T-helper 1 cell (primary cell): ENCODE measurements at places on chromosomes 2 and 18.
A peak's percentile ranks its signal among the peaks of the same experiment; 100 is the strongest.

GRCh38 chr18:58493516-58494253 lies 135.2 kb downstream of the ALPK2 start:
- DNase-seq: peak; percentile 69

- DNase-seq: no peak
Observed at GRCh38 chr2:184527058-184527457, 71.3 kb upstream of the ZNF804A start.

GRCh38 chr18:65607161-65607560 lies 143.7 kb upstream of the CDH7 start:
- no peak for DNase-seq

DNA sequence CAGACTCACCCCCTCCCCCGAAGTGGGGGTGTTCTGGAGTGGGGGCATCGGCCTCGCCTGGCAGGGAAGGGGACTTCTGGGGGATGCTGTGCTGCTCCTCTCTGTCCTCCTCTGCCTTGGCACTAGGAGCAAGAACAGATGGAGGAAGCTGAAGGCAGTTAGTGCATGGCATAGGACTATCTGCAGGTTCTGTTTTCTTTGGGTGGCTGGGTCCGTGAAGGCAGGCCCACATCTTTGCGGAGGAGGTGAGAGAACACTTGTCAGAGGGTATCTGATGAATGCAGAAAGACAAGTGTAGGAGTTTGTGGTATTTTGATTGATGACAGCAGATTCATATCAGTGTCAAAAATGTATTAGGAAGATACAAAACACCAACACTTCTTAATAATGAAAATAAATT lies 411.4 kb downstream of the TSN start:
- DNase-seq: no peak

DNA sequence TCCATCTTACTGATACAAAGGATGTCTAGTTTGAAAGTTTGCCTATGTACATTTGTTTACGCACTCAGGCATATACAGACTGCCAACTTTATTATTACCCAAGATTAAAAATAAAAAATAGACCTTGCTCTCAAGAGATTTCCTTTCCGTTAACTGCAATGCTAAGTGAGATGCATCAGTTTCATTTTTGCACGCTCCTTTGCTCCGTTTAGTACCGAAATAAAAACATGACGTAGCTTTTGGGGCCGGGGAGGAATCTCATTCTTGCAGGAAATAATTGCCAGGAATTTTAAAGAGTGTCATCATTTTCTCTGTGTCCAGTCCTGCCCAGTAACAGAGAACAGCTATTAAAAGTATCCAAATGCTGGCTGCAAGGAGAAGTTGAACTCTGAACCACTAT lies 169.5 kb downstream of the SLC8A1 start:
- no peak for DNase-seq

DNA sequence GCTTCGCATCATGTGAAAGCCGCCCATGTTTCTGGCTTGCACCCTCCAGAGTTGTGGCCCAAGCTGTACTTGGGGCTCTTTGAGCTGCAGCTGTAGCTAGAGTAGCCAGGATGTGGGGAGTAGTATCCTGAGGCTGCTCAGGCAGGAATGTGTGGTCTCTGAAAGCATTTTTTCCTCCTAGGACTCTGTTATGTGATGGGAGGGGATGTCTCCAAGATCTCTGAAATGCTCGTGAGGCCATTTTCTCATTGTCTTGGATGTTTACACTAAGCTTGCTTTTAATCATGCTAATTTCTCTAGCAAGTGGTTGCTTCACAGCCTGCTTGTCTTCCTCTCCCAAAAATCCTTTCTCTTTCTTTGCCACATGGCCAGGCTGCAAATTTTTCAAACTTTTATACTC lies 687.6 kb downstream of the DCDC2C start:
- DNase-seq: no peak

DNA sequence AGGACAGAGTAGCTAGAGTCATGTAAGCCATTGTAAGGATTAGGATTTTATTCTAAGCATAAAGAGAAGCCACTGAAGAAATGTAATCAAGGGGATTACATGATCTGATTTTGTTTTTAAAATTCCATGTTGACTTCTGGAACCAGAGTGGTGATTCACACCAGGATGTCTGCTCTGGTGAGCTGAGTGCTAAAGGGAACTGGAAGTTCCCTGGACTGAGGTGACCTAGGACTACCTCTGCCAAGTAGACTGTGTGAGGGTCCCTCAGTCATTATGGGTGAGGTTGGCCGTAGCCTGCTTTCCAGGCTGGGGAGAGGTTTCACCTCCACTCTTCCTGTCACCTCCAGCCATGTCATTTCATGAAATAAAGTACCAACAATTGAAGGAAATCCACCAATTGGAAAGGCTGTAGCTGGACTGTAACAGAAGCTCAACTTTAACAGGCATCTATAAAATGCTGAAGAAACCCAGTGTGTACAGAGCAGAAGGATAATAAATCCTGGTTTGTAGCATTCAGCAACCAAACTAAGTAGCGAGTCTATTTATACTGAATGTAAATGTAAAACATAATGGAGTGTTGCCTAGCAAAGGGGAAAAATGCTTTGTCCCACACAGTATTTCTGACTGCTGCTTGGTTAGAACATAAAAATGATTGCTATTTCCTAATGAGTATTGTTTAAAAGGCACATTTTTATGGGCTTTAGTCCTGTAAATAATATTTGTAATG lies 507.4 kb upstream of the PKDCC start:
- no peak for DNase-seq

- DNase-seq: no peak
Observed at GRCh38 chr2:131030478-131030971, 62.7 kb downstream of the FAM168B start.

GRCh38 chr2:195470622-195471021 lies 186.4 kb upstream of the SLC39A10 start:
- DNase-seq: no peak

DNA sequence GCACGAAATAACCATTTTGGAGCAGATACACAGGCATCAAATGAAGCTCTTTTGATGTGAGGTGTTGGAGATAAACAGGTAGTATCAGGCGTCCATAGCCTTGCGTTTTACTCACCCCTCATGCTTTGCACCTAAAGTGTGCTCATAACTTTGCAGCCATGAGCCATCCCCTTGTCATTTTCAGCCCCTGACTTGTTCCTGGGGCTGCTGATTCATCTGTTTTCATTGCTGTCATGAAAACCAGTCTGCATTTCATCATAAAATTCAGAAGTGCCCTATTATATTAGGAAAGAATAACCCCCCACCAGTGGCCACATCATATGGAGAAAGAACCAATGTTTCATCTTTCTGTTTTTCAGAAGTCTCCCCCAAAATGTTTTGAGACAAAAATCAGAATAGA lies 329.7 kb upstream of the NRP2 start:
- no peak for DNase-seq

- DNase-seq: no peak
Observed at GRCh38 chr2:205878999-205879762, 196.9 kb downstream of the NRP2 start.

DNA sequence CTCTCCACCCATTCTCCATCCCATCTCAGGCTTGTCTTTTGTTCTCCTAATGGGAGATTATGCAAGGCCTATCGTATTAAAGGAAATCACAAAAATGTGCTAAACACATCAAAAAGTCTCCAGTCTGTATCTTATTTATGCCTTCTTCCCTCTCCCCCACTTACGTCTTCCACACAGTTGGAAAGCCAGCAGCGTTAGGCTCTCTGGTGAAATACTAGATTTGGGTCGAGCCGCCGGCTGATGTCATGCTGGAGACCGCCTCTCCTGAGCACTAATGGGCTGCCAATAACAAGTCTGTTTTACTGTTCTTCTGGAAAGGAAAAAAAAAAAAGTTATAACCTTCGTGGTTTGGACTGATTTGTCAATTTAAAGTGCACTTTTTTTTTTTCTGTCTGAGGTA lies 182.7 kb upstream of the SIX2 start:
- DNase-seq: no peak

- DNase-seq: no peak
Observed at GRCh38 chr2:168171059-168171762, 76.2 kb downstream of the STK39 start.

GRCh38 chr18:79829136-79829854 lies 31.6 kb downstream of the KCNG2 start:
- no peak for DNase-seq

DNA sequence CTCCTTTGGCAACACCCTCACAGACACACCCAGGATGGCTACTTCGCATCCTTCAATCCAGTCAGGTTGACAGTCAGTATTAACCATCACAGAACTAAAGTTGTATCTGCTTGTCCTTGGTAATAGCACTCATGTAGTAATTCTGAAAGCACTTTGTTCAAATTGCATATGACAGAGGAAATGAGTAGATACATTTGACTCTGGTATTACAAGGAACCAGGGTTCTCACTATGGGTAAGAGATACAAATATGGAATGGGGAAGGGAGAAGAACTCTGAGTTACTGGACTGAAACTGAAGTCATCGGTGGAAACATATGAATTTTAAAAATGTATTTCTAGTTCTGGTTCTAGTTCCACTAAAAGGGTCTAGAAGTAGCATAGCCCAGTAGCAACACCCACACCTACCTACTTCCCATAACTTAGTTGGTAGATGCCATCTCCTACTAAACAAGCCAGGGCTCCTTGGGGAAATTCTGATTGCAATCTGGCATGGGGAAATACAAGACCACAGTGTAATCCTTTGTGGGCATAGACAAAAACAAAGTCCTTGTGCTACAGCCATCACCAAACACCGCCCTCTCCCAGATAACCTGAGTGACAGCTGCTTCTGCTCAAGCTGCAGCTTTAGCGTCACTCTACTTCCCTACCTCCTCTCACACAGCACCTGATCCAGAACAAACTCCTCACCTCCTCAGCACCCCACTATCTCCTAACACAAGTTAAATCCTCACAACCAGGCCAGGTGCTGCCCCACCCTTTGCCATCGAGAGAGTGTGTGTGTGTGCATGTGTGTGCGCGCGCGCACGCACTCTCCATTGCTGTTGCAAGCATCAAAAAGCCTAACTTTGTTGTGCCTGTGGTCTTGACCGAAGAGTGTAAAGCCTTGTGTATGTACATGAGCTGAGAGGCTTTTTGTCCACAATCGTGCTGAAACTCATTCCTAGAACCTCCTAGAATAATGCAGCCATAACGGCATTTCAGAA lies 31.4 kb upstream of the CD226 start:
- DNase-seq: no peak

- DNase-seq: no peak
Observed at GRCh38 chr2:8743261-8743660, 61.4 kb downstream of the ID2 start.

- DNase-seq: no peak
Observed at GRCh38 chr2:72150861-72151356, 3.2 kb upstream of the CYP26B1 start.

GRCh38 chr2:96138179-96139145 lies at the start of gene ASTL:
TSS of gene ASTL (minus strand) at chr2:96138502. CDS start at chr2:96138436, 66 bp downstream.
- DNase-seq: peak; percentile 62

- no peak for DNase-seq
Observed at GRCh38 chr2:127128445-127128904, 21.5 kb upstream of the BIN1 start.

DNA sequence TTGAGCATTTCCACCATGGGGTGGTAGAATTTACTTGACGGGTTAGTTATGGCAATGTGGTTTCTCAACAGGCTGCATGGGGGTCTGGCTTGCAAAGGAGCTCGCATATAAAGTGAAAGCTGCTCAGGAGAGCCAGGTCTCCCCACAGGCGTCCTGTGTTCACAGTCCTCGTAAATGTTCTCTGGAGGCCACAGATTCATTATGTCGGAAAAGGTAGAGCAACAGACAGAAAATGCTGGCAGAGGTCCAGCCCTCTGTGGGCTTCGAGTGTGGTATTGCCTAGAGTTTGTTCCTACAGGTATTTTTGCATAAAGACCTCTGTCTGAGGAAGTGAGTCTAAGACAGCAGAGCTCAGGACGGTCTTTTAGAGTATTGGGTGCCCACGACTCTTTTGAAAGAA lies 96.4 kb downstream of the CDCA7 start:
- no peak for DNase-seq

GRCh38 chr2:40028792-40029488 lies 249.9 kb upstream of the THUMPD2 start:
- DNase-seq: no peak

GRCh38 chr2:60554646-60555065 lies 1.2 kb upstream of the BCL11A start:
- DNase-seq: no peak
